Activated T-helper 17 cell treated with anti-CD3 and anti-CD28 coated beads, Interleukin-2, amount 50 U/mL, for 72 hours (primary cell): ENCODE measurements at places on chromosomes 1 and 21. TPM values are rescaled to one million over a fixed set of nuclear protein-coding genes. Genes with fewer than 3 reads are reported as not detected.

Gene PTPRU
- total RNA-seq = 2.1 TPM

Gene LRP8
- 68.1 TPM for total RNA-seq

Gene SPATA21
- total RNA-seq = 0.08 TPM

Gene DEPDC1
- total RNA-seq = 29.6 TPM

Gene FOXO6
- 0.11 TPM for total RNA-seq

Gene AK5
- not detected for total RNA-seq

Gene USP25
- 35.3 TPM for total RNA-seq

Gene SH2D5
- total RNA-seq = not detected

Gene KDF1
- total RNA-seq = not detected

Gene RAVER2
- 2.5 TPM for total RNA-seq

Gene KRTAP11-1
- not detected for total RNA-seq

Gene F13B
- 0.13 TPM for total RNA-seq

Gene NCAM2
- not detected for total RNA-seq

Gene BTBD19
- 15.9 TPM for total RNA-seq

Gene TRAF5
- total RNA-seq = 50.7 TPM

Gene SHE
- 0.03 TPM for total RNA-seq

Gene RHCE
- total RNA-seq = not detected

Gene KISS1
- not detected for total RNA-seq

Gene GJA9
- total RNA-seq = not detected

Gene MAP3K21
- total RNA-seq = 7.3 TPM

Gene AIRE
- not detected for total RNA-seq

Gene CLEC20A
- not detected for total RNA-seq

Gene TRIM17
- 1.7 TPM for total RNA-seq

Gene LCA5L
- total RNA-seq = not detected

Gene PBX1
- total RNA-seq = 0.22 TPM

Gene HIVEP3
- total RNA-seq = 8.0 TPM

Gene TEX38
- total RNA-seq = not detected

Gene FCRL4
- total RNA-seq = not detected

Gene OR2M3
- not detected for total RNA-seq

Gene IGSF8
- 30.8 TPM for total RNA-seq

Gene AGL
- total RNA-seq = 21.4 TPM

Gene DNM3
- 5.8 TPM for total RNA-seq

Gene MEGF6
- total RNA-seq = 9.7 TPM

Gene RHEX
- not detected for total RNA-seq

Gene CRABP2
- 4.4 TPM for total RNA-seq

Gene TNNT2
- total RNA-seq = not detected

Gene S100A7A
- total RNA-seq = not detected

Gene CYP4A11
- not detected for total RNA-seq

Gene KCNA3
- 22.7 TPM for total RNA-seq

Gene GJB5
- total RNA-seq = not detected

Gene TNFRSF25
- 199 TPM for total RNA-seq

Gene SPRR5
- not detected for total RNA-seq

Gene HES5
- total RNA-seq = not detected

Gene ELF3
- 0.32 TPM for total RNA-seq

Gene FCRL5
- not detected for total RNA-seq
